ENCODE measurements at places on chromosomes 6 and 20.

DNA sequence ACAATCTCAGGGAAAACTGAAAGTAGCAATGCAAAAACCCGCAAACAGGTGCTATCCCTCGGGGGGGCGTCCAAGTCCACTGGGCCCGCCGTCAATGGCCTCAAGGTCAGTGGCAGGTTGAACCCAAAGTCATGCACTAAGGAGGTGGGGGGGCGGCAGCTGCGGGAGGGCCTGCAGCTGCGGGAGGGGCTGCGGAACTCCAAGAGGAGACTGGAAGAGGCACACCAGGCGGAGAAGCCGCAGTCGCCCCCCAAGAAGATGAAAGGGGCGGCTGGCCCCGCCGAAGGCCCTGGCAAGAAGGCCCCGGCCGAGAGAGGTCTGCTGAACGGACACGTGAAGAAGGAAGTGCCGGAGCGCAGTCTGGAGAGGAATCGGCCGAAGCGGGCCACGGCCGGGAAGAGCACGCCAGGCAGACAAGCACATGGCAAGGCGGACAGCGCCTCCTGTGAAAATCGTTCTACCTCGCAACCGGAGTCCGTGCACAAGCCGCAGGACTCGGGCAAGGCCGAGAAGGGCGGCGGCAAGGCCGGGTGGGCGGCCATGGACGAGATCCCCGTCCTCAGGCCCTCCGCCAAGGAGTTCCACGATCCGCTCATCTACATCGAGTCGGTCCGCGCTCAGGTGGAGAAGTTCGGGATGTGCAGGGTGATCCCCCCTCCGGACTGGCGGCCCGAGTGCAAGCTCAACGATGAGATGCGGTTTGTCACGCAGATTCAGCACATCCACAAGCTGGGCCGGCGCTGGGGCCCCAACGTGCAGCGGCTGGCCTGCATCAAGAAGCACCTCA, 166.3 kb downstream of the DTNBP1 start:
- H3K27me3 ChIP-seq: no peaks in the 10 kb centered on the region
- H3K4me1 ChIP-seq: peaks cover 9% of the 10 kb centered on the region
- H3K4me3 ChIP-seq: no peak overlapping the region
- DNase-seq: no peak
- H3K27ac ChIP-seq: no peak overlapping the region

GRCh38 chr6:81613606-81614005, 138.9 kb downstream of the TENT5A start:
- DNase-seq: no peak
- no peaks in the 10 kb centered on the region for H3K36me3 ChIP-seq
- H3K4me1 ChIP-seq: peaks cover 5% of the 10 kb centered on the region
- no peaks in the 10 kb centered on the region for H3K27me3 ChIP-seq

GRCh38 chr6:109491207-109491938, 8.4 kb upstream of the ZBTB24 start:
- no peak for DNase-seq
- peaks cover 29% of the 10 kb centered on the region for H3K4me1 ChIP-seq
- no peaks in the 10 kb centered on the region for H3K27me3 ChIP-seq
- H3K27ac ChIP-seq: peak overlapping the region; percentile 74
- H3K4me3 ChIP-seq: no peak overlapping the region

- no peak overlapping the region for H3K27ac ChIP-seq
- H3K36me3 ChIP-seq: peaks cover 14% of the 10 kb centered on the region
- H3K4me3 ChIP-seq: no peak overlapping the region
These were observed 33.9 kb downstream of the PPARD start for GRCh38 chr6:35376281-35376680.

DNA sequence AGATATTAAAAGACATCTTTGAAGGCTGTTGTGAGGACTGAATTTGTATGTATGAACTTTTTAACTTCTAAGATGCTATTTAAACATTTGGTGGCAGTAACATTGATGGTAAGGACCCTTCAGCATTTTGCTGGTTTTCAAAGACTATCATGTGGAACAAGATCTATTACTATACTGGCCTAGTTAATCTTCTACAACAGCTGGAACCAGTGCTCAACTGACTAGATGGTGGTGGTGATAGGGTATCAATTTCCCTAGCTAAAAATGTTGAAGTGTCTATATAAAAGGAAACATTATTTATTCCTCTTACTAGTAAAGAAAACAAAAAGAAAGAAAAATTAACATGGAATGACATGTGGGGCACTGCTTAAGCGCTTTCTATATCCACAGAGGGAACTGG, 195.7 kb downstream of the TASP1 start:
- H3K27me3 ChIP-seq: no peaks in the 10 kb centered on the region
- no peak overlapping the region for H3K4me3 ChIP-seq
- H3K27ac ChIP-seq: no peak overlapping the region
- no peak for DNase-seq

- H3K27ac ChIP-seq: no peak overlapping the region
- H3K4me1 ChIP-seq: no peaks in the 10 kb centered on the region
- no peak overlapping the region for H3K4me3 ChIP-seq
- no peak for DNase-seq
- no peaks in the 10 kb centered on the region for H3K36me3 ChIP-seq
- no peaks in the 10 kb centered on the region for H3K27me3 ChIP-seq
These were observed 17.8 kb downstream of the BTBD3 start for GRCh38 chr20:11935212-11936154.

- no peak overlapping the region for H3K4me3 ChIP-seq
- H3K4me1 ChIP-seq: peaks cover 3% of the 10 kb centered on the region
- no peaks in the 10 kb centered on the region for H3K27me3 ChIP-seq
- no peaks in the 10 kb centered on the region for H3K36me3 ChIP-seq
These were observed 22.7 kb downstream of the BAK1 start for GRCh38 chr6:33557376-33557775.

- peak overlapping the region; percentile 69 for H3K27ac ChIP-seq
- H3K27me3 ChIP-seq: peaks cover 3% of the 10 kb centered on the region
- DNase-seq: no peak
- no peak overlapping the region for H3K4me3 ChIP-seq
- H3K36me3 ChIP-seq: no peaks in the 10 kb centered on the region
These were observed 14.1 kb upstream of the TCFL5 start for GRCh38 chr20:62875419-62876361.

GRCh38 chr6:25124216-25124715, 154.9 kb upstream of the CARMIL1 start:
- H3K4me1 ChIP-seq: peaks cover 30% of the 10 kb centered on the region
- H3K27ac ChIP-seq: no peak overlapping the region
- H3K27me3 ChIP-seq: no peaks in the 10 kb centered on the region
- H3K4me3 ChIP-seq: no peak overlapping the region

DNA sequence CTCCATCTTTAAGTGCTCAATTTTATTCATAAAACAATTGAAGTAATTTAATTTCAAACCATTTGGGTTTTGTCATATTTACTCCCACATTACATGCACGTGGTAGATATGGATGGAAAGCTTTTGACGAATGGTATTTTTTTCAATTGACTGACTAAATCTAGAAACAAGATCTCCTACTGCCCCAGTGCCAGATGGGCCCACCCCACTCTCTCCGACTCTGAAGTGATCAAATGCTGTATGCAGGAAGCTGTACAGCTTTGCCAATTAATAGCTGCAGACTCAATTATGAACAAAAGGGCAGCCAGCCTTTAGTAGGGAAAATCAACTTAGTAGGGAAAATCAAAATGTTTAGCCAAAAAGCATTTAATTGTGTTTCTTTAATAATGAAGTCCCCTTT, 46.2 kb downstream of the PACRG start:
- no peak overlapping the region for H3K4me3 ChIP-seq
- H3K36me3 ChIP-seq: no peaks in the 10 kb centered on the region
- H3K27me3 ChIP-seq: peaks cover 2% of the 10 kb centered on the region

GRCh38 chr6:5090603-5091002, 5.5 kb downstream of the PPP1R3G start:
- H3K27ac ChIP-seq: no peak overlapping the region
- peaks cover 53% of the 10 kb centered on the region for H3K27me3 ChIP-seq
- peaks cover 6% of the 10 kb centered on the region for H3K4me1 ChIP-seq
- no peak for DNase-seq

GRCh38 chr6:50990750-50991446, 172.2 kb downstream of the TFAP2B start:
- no peaks in the 10 kb centered on the region for H3K4me1 ChIP-seq
- H3K4me3 ChIP-seq: no peak overlapping the region
- no peaks in the 10 kb centered on the region for H3K27me3 ChIP-seq
- H3K27ac ChIP-seq: no peak overlapping the region
- DNase-seq: no peak

GRCh38 chr6:167812088-167812487, 14.6 kb upstream of the AFDN start:
- no peak for DNase-seq
- peaks cover 26% of the 10 kb centered on the region for H3K27me3 ChIP-seq
- H3K4me1 ChIP-seq: no peaks in the 10 kb centered on the region
- H3K36me3 ChIP-seq: no peaks in the 10 kb centered on the region
- H3K4me3 ChIP-seq: no peak overlapping the region

DNA sequence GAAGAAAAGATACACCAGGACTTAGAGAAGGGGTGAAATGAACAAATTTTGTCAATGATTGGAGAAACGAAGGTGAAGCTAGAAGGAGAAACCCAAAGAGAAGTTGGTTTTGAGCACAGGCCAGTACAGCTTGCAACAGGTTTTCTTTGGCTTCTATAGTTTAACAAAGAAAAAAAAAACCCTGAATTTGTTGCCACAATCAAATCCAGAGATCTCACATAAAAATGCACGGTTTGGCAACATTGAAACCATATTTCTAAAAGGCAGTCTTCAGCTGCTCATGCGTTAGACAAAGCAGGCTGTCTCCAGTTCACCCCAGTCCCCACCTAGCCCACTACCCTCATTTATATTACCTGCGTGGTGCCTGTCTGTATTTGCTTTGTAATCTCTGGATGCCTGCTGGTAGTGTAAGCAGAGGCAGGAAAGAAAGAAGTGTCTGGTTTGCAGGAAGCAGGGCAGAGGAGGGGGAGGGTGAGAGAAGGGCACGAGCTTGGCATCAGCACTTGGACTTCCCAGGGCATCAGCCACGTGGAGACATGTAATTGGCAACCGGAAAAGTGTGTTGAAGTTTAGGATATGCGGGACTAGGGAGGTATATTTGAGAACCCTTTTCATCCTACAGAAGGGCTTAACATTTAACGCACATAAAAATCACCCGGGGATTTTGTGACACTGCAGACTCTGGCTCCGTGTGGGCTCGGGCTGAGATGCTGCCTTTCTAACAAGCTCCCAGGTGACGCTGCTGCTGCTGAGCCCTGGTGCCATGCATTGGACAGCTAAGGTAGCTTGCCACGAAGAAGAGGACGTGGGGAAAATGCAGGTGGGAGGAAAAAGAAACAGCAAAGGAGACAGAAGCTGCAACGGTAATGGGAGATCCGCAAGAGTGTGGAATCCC, 14.4 kb downstream of the PFDN4 start:
- peak overlapping the region; percentile 86 for H3K27ac ChIP-seq
- peaks cover 9% of the 10 kb centered on the region for H3K36me3 ChIP-seq
- DNase-seq: no peak
- no peak overlapping the region for H3K4me3 ChIP-seq
- H3K27me3 ChIP-seq: no peaks in the 10 kb centered on the region
- H3K4me1 ChIP-seq: peaks cover 26% of the 10 kb centered on the region

- H3K27ac ChIP-seq: no peak overlapping the region
- no peaks in the 10 kb centered on the region for H3K36me3 ChIP-seq
- no peaks in the 10 kb centered on the region for H3K27me3 ChIP-seq
- H3K4me1 ChIP-seq: peaks cover 2% of the 10 kb centered on the region
- DNase-seq: no peak
These were observed 87.6 kb upstream of the MYLIP start for GRCh38 chr6:16041327-16041726.

DNA sequence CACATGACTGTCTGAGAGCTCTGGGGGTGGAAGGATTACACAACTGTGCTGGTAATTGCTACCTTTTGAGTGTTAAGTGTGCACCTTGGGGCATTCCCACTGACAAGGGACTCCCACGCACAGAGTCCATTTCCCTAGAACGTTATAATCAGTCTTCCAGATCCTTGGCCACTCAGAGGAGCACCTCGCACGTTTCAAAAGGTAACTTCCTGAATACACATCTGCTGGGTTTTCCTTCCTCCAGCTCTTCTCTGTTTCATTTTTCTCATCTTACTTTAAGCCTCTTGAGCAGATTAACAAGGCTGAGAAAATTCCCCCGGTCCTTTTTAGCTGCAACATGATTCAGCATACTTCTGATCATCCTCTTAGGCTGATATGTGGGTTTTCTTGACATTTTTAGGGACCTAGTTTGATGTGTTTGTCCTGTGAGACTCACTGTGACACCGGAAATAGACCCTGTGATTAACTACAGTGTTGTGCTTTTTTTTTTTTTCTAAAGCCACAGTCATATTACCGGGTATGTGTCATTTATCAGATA, 98.4 kb upstream of the DUSP22 start:
- peak overlapping the region; percentile 37 for H3K4me3 ChIP-seq
- peak overlapping the region; percentile 69 for H3K27ac ChIP-seq
- no peak for DNase-seq
- no peaks in the 10 kb centered on the region for H3K27me3 ChIP-seq
- peaks cover 80% of the 10 kb centered on the region for H3K4me1 ChIP-seq
- peaks cover 5% of the 10 kb centered on the region for H3K36me3 ChIP-seq

DNA sequence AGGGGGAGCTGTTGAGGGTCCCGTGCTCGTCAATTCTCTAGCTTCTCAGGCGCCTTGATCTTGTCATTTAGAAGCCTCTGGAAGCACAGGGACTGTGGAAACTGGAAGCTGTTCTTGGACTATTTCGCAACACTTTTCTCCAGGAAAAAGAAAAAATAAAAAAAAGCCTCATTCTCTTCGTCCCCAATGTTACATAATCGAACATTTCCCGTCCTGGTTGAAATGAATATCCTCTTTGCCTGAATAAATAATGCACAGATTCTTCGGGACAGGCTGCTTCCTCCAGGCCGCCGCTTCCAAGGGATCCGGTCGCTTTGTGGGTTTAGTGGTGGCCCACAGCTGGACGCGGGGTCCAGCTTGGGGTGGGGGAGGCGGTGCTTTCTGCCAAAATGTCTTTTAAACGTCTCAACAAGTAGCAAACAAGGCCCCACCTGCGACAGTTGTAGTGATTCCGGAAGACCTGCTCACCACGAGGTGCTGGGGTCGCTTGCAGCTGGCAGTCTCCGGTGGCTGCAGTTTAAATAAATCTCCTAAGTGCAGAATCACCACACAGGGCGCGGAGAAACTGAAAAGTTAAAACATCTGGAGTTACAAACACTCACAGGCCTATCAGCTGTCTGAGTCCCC, 125.9 kb upstream of the ESR1 start:
- H3K4me1 ChIP-seq: peaks cover 19% of the 10 kb centered on the region
- peaks cover 13% of the 10 kb centered on the region for H3K27me3 ChIP-seq
- H3K4me3 ChIP-seq: peak overlapping the region; percentile 10
- DNase-seq: no peak

DNA sequence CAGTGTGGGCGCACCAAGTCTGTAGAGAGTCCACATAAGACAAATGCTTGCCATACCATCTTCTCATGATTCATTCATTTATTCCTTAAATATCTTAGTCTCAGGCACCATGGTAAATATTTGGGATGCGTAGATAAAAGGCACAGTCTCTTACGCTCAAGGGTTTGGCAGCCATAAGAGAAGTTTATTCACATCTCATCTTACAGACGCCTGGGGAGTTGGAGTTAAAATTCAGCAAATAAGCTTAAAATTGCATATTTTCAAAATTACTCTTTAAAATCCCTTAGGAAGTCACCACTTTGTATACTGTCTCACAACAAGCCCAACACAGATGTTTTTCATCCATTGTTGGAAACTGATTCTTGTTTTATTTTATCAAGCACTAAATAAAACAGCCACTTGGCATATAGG, 363.3 kb downstream of the KIF16B start:
- H3K4me3 ChIP-seq: no peak overlapping the region
- H3K36me3 ChIP-seq: no peaks in the 10 kb centered on the region
- H3K4me1 ChIP-seq: no peaks in the 10 kb centered on the region
- H3K27me3 ChIP-seq: no peaks in the 10 kb centered on the region
- H3K27ac ChIP-seq: no peak overlapping the region
